G401 (cell line): ENCODE measurements at places on chromosomes 5 and 9. TPM values are rescaled to one million over a fixed set of nuclear protein-coding genes. Genes with fewer than 3 reads are reported as not detected.

- no peak for DNase-seq
Observed at GRCh38 chr9:33151007-33151557, 16.1 kb downstream of the B4GALT1 start.

DNA sequence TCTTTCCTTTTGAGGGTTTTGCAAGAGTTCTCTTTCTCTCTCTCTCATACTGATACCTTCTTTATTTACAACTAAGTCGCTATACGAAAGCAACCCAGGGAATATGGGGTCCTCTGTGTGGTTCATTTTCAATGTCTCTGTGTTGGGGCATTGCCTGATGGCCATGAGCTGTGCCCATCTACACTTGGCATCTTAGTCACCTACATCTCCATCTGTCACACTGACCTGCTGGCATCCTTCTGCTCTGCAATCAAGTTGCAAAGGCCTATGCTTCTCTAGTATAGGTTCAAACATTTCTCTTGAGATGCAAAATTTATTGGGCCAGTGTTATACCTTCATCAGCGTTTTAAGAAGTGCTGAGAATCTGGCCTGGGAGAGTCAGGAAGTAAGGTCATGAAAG, 228.2 kb downstream of the MTRR start:
- peak; percentile 87 for DNase-seq

- no peak for DNase-seq
Observed at GRCh38 chr9:88804254-88804596, 187.0 kb upstream of the S1PR3 start.

DNA sequence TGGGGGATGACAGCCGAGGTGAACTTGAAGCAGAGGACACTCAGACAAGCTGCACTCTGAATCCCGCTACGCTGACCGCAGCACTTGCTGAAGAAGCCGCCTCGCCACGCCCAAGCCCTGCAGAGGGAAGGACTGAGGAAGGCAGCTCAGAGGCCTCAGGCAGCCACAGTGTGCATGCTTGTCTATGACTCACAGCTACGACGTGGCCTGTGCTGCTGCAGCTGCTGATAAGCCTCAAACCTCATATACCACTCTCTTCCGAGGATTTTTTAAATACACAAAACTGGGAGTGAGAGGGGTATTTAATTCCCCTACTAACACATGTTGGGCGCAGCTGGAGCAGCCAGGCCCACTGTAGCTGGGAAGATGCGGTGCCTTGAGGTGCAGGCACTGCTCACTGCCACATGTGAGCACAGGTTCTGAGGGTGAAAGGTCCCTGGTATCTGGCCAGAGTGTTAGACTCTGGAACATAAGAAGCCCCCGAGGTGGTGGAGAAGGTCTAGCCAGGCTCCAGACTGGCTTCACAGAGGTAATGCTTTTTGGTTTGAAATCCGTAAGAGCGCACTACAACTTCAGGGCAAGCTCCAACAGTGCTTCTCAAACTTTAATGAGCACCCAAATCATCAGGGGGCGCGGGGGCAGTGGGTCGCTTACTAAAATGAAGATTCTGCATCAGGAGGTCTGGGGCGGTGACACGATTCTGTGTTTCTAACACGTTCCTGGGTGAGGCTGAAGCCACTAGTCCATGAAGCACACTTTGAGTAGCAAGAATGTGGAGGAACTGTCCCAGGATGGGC, 196.8 kb downstream of the AUH start:
- no peak for DNase-seq

- no peak for DNase-seq
Observed at GRCh38 chr9:86614871-86615849, 260.9 kb upstream of the TUT7 start.

DNA sequence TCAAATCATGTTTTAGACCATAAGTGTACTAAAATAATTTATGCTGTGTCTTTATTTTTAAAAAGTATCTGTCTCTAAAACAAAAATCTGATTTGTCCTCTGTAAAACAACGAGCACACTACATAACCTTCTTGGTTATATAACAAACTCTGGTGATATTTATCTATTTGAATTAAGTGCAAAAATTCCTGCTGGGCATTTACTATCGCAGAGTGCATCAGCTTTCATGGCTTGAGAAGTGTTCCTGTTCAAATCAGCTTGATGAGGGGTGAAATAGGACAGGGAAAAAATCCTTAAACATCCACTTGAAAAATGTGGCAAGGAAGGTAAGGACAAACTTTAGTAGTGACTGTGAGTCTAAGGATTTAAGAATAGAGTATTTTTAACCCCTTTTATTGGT, 65.3 kb downstream of the PRR16 start:
- no peak for DNase-seq

DNA sequence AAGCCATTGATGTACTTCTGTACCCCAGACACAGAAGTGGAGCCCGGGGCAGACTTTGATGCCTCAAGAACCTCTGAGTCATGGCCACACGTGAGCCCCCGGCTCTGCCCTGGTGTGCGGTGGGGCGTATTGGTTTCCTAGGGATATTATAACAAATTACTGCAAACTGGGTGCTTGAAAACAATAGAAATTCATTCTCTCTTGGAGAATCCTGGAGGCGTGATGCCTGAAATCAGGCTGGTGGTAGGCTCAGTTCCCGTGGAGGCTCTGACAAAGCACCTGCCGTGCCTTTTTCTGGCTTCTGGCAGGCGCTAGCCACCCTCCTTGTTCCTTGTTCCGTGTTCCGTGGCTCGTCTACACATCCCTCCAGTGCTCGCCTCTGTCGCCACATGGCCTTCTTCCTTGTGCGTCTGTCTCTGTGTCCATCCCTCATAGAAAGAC, 24.2 kb downstream of the NEK6 start:
- DNase-seq, result no peak

DNA sequence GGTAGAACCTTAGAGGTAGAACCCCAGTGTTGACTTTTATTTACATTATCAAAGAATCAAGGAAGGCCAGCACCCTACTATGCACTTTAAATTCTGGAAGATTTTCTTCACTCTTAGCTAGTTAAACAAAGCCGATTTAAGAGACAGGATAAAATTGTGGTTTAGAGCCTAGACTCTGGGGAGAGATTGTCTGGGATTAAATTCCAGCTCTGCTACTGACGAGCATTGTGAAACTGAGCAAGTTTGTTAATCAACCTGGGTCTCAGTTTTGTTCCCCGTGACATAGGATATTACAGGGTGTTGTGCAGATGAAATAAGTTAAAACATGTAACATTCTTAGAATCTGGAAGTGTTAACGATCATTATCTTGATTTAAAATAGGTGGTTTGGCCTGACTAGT, 83.5 kb downstream of the FEM1C start:
- DNase-seq, result no peak

- DNase-seq, result no peak
Observed at GRCh38 chr5:1052641-1053390, 44.2 kb downstream of the NKD2 start.

- no peak for DNase-seq
Observed at GRCh38 chr9:94870793-94871558, 144.5 kb downstream of the AOPEP start.

DNA sequence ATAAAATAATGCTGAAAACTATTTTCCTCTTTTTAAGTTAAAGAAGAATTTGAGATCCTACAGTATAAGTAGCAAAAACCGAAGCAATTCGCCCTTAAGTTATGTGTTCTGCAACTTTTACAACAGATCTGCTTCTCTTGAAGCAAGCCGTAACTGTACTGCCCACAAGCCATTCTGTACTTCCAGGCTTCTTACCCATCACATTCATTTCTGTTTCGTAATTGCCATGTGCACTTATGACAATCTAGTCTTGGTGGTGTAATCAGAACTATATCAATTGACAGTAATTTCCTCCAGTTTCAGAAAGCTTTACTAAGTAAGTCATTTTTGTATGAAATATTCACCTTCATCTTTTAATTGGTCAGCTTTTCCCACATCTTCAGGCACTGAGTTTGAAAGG, 13.8 kb downstream of the SGTB start:
- DNase-seq, result no peak

GRCh38 chr9:132732326-132733259, 62.3 kb downstream of the GTF3C4 start:
- no peak for DNase-seq

DNA sequence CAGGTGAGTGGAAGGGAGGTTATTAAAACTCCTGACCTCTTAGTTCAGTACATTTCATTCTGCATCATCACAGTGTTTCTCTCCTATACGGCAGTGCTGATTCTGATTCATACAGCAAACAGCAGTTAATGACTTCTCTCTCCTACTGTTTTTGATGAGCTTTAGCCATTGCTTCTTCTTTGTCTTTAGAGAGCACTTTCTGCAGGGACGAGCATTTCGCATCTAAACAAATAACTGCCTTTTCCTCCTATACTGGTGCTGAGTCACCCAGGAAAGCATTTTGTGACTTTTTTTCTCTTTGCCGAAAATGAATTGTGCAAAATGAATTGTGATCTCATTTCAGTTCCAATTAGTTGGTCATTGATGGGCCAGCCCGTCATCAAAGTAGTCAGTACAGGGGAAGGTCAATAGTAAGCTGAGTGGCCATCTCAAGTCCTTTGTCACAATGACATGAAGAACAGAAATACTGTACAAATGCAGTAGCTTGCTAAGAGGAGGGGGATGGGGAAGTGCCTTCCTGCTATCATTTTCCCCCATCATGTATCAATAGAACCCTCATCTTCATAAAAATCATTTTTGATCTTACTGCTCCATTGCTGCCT, 98.5 kb downstream of the INSYN2B start:
- DNase-seq, result no peak

DNA sequence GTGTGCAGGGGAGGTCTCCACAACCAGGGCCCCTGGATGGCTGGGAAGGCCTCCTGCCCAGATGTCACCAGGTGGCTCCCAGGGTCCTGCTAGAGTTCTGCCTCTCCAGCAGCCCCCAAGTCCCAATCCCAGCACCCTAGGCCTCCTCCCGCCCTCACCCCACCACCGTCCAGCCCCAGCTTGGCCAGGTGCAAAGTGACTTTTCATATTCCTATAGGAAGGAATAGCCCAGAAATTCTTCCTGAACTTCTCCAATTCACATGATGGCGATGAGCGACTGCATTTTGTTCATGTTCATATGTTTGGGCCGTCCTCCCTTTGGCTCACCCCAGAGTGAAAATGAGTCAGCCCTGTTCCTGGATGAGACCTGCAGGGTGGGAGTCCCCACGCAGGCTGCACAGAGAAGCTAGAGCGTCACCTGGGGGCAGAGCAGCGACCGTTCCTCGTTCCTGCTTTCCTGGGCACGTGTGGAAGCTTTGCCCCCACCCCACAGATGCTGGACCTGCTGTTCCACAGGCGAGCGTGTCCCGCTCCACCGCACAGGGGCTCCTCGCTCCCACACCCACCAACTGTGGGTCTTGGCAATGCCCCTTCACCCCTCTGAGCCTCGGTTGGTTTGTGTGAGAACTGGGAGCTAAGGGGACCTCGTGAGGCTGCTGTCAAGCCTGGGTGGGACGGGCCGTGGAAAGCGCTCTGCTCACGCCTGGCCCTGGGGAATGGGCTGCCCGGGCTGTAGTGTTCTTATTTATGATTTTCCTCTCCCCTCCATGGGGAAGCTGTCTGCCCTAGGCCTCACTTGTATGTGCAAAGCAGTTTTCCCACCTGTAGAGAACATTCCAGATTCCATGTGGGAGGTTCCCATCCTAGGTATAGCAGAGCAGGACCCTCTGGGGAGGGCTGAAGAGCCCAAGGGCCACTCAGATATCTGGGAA, 6.9 kb downstream of the MRPS2 start:
- DNase-seq, result no peak

- no peak for DNase-seq
Observed at GRCh38 chr5:138975098-138975847, 100.1 kb upstream of the LRRTM2 start.

- no peak for DNase-seq
Observed at GRCh38 chr5:104372796-104373195, 810.2 kb upstream of the NUDT12 start.

DNA sequence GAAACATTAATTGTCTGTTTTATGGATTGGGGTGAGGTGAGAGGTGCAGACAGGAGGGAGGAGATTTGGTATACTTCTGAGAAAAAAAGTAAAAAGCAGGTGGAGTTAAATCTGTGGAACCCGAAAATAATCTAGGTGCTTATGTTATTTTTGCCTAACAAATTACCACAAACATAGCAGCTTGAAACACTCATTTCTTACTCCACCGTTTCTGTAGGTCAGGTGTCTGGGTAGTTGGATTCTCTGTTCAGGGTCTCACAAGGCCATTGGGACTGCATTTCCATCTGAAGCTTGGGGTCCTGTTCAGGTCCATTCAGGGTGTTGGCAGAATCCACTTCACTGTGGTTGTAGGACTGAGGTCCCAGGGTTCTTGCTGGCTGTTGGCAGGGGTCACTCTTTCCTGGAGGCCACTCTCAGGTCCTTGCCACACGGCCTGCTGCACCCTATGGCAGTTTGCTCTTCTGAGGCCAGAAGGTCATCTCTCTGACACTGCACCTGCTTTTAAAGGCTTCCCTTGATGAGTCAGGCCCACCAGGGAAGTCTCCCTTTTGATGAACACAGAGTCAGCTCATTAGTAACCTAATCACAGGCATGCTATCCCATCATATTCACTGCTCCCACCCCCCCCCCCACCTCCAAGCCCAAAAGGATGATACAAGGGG, 82.2 kb downstream of the TRIO start:
- no peak for DNase-seq

- no peak for DNase-seq
Observed at GRCh38 chr5:83184534-83184933, 107.2 kb downstream of the XRCC4 start.

- DNase-seq, result peak; percentile 80
Observed at GRCh38 chr5:75006865-75007822, 45.2 kb downstream of the GCNT4 start.

Gene ACTBL2
- total RNA-seq, result not detected in 2 replicates

Gene GRPEL2
- 18.1 and 22.9 TPM in 2 replicates for total RNA-seq

Gene CFAP90
- total RNA-seq, result 0.25 TPM in 1 of 2 replicates, not detected in the other

Gene SAXO1
- total RNA-seq, result not detected in 2 replicates

Gene DMRTA1
- total RNA-seq, result not detected in 2 replicates

Gene GZMA
- not detected in 2 replicates for total RNA-seq

Gene SLC6A18
- not detected in 2 replicates for total RNA-seq

Gene RNF180
- not detected in 2 replicates for total RNA-seq
